ENCODE measurements at places on chromosomes 6 and 20.

DNA sequence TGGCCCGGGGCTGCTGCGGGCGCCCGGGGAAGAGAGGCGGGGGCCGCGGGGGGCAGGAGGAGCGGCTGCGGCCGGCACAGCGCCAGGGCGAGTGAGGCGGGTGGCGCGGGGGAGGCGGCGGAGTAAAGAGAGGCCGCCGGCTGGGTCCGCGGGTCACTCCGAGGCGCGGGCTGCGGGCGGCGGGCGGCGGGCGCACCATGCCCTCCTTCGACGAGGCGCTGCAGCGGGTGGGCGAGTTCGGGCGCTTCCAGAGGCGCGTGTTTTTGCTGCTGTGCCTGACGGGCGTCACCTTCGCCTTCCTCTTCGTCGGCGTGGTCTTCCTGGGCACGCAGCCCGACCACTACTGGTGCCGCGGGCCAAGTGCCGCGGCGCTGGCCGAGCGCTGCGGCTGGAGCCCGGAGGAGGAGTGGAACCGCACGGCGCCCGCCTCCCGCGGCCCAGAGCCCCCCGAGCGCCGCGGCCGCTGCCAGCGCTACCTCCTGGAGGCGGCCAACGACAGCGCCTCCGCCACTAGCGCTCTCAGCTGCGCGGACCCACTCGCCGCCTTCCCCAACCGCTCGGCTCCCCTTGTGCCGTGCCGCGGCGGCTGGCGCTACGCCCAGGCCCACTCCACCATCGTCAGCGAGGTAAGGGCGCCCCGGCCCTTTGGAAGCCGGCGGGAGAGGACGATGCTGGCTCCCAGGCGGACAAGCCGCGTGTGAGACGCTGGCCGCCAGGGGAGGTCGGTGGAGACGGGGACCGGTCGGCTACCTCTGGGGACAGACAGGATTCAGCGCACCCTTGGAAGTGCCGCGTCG, at the start of gene SLC22A3:
TSS of gene SLC22A3 (plus strand) at position 156 of the 797 bp plus-strand sequence. CDS start at position 198, 42 bp downstream.
- peak; percentile 15 for DNase-seq

DNA sequence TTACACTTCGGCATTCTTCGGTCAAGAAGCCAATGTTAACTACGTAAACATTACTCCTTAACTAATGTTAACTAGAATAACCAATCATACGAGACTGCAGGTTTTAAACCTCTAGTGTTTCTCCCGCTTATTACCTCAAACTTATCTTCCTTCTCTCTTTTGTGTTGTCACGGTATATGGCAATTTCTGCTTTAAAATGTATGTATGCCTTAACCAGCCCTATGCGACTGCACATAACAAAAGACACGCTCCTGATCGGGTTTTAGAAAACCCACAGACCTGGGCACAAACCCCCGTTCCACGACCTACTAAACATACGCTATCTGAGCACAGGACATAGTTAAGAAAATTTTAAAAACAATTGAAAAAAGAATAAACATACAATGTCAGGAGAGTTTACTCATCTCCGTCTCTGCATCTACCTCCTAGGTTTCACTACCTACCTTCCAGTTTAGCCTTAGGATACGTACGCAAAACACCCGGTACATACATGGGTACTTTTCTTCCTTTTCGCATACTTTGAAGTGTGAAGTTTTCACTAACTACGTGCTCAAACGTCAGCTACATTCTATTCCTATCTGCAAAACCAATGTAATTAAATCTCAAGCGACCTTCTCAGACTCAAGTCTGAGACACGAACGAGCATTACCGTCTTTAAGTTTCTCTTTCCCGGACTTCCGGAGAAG, 1.1 kb downstream of the CD164 start:
- peak; percentile 39 for DNase-seq

- DNase-seq: no peak
Measured at GRCh38 chr6:31386977-31387376, 16.4 kb upstream of the MICA start.

- DNase-seq: no peak
Measured at GRCh38 chr6:2943564-2943955, 27.8 kb downstream of the SERPINB6 start.

DNA sequence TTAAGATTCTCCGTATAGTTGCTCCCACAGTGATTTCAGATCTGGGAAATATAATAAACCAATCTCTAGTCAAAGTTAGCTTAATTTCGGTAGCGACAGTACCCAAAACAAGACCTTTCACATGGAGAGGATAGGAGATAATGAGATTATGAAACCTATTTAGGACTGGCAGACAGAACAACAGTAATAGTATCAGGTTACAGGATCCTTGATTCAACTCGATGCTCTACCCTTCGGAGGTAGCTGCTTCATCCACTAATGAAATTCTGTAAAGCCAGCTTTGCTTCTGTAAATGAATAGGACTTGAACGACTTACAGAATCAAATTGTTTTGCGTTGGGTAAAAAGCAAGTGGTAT, 534 bp upstream of the AKIRIN2 start:
- peak; percentile 77 for DNase-seq

- DNase-seq: peak; percentile 31
Measured at GRCh38 chr6:63637865-63638445, 2.4 kb downstream of the PHF3 start.

DNA sequence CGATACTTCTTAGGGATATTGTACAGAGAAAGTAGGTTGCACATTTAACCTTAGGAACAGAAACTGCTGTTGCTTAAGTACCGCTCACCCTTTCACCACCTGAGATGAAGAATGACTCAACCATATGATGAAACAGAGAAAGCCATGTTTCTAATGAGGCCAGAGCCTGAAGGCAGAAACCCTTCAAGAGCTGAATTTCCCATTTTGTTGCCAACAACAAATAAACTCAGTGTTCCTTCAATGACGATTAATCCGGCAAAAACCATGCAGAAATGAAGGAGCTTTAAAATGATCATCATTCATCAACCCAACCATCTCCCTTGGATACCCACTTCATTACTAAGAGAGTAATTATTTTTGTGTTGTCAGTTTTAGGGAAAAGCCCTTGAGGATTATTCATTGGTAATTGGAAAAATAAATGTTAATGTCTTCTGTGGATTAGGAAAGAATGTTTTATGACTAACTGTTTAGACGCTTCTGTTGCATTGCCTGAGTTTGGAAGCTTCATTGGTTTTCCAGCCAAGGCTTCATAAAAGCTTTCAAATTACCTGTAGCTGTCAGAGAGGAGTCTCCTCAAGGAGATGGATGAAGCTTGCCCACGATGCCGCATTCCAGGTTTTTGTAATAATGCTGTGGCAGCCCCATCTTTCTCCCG, 112.1 kb upstream of the IYD start:
- peak; percentile 88 for DNase-seq

GRCh38 chr6:89323511-89323971, 8.4 kb upstream of the GABRR2 start:
- DNase-seq: no peak

DNA sequence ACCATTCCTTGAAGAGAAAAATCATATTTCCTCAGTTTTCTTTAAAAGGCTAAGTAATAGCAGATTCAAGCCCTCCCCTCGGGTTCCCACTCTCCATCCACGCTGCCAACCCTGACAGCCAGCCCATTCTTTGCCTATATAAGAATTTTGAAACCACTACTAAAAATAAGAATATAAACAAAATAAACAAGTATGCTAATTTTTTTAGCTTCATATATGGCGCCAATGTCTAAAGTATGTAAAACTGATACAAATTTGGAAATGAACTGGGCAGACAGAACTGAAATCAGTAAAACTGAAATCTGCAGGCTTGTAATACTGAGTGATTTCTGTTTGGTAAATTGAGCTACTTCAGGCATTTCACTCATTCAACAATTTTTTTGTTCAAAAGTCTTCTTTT, 19.0 kb downstream of the ELOVL2 start:
- no peak for DNase-seq

- no peak for DNase-seq
Measured at GRCh38 chr20:53535878-53536277, 57.8 kb downstream of the ZNF217 start.

DNA sequence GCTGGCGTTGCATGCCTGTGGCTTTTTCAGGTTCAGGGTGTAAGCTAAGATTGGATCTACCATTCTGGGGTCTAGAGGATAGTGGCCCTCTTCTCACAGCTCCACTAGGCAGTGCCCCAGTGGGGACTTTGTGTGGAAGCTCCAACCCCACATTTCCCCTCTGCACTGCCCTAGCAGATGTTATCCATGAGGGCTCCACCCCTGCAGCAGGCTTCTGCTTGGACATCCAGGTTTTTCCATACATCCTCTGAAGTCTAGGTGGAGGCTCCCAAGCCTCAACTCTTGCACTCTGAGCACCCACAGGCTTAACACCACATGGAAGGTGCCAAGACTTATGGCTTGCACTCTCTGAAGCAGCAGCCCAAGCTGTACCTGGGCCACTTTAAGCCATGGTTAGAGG, 76.6 kb upstream of the PRND start:
- no peak for DNase-seq

DNA sequence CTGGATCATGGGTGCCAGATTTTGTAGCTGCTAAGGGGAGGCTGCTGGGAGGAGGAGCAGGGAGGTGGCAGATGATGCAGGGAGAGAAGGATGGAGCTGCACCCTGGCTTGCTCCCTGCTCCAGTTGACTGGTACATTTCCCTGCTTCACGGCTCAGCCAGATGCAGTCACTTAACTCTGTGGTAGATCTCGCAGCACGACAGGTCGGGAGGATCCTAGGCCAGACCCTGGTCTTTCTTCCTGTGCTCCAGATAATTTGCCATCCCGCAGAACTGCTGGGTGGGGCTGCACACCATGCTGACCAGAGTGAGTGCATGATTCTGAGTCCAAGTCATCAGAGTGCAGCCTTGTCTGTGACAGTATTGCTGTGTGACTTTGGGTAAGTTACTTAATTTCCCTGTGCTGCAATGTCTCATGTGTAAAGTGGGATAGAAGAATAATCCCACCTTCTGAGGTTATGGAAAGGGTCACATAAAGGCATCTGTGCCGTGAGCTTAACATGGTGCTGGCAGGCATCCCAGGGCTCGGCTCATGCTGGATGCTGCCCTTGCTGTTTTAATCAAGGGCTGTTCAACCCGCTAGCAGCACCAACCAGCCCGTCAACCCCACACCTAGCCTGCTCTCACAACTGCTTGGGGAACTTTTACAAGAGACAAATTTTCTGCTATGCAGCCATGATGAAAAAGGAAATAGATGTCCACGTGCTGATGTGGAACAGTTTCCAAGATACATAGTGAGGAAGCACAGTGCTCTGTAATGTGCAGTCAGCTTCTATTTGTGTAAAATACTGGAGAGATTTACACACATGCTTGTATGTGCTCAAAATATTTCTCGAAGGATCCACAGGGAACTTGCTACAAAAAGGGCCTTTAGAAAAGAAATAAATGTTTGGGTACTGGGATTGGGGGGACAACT, 257.9 kb downstream of the CDH26 start:
- no peak for DNase-seq

- no peak for DNase-seq
Measured at GRCh38 chr6:143542888-143543287, 31.4 kb upstream of the FUCA2 start.

DNA sequence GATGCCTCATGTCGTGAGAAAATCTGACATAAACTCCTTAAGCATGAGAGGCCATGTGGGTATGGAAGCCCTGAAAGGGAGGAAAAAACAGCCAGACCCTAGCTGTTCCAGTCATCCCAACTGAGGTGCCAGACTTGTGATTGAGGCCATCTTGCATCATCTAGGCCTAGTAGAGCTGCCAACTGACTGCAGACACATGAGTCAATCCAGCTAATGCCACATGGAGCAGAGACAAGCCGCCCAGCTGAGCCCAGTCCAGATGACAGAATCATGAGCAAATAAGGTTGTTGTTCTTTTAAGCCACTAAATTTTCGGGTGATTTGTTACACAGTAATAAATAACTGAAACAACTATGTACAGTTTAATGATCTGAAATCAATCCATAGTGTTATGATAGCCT, 680.9 kb downstream of the MAFB start:
- peak; percentile 44 for DNase-seq

DNA sequence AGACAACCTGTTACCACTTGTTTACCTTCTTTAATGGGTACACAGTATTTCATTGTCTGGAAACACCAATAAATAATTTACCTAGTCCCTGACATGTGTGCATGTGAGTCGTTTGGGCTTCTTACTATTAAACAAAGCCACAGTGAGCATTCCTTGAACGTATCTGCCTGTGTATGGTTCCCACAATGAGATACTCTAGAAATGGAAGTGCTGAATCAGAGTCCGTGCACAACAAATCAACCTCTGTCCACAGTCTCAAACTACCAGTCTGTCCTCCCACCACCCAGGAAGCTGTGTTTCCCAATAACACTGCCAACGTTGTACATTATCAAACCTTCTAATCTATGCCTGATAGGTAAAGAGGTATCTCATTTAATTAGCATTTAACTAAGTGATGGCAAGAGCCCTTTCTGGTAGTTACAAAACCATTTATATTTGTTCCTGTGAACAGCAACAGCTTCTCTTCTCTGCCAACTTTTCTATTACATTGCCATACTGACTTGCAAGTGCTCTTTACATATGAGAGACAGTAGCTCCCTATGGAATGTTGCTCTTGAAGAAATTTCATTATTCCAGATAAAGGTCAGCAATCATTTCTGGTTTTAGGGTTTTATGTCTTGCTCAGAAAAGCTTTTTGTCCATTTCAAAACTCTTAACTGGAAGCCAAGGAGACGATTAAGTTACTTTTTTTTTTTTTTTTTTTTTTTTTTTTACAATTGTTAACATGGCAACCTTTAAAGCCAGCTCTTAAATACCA, 14.7 kb downstream of the JAG1 start:
- no peak for DNase-seq

- DNase-seq: no peak
Measured at GRCh38 chr6:151719070-151719469, 88.4 kb upstream of the ESR1 start.

DNA sequence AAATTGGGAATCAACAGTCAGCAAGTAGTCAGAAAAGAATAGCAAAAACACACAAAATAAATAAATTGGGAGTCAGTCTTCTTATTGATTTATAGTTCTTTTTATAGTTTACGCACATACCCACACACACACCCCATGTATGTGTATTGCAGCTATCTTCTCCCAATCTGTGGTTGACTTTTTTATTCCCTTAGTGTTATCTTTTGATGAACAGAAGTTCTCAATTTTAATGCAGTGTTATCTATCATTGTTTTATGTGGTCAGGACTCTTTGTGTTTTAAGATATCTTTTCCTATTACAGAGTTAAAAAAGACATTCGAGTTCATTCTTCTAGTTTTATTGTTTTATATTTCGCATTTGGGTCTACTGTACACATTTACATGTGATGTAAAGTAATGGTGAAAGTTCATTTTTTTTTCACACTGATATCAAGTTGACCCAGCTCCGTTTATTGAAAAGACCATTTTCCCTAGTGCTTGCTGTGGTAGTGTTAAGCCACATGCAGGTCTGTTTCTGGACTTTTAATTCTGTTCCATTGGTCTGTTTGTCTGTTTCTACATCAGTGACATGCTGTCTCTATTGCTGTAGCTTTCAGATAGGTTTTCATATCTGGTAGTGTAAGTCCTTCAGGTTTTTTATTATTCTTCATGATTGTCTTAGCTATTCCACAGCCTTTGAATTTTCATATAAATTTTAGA, 78.4 kb downstream of the ZFAND3 start:
- DNase-seq: no peak

- DNase-seq: peak; percentile 83
Measured at GRCh38 chr6:16345449-16346330, 107.3 kb downstream of the GMPR start.

Measured in fibroblast of lung (primary cell).